Smooth muscle cell of the pulmonary artery (primary cell): ENCODE measurements at places on chromosomes 1 and 21. TPM values are rescaled to one million over a fixed set of nuclear protein-coding genes. Genes with fewer than 3 reads are reported as not detected.

Gene LCE2B
- total RNA-seq = not detected in 2 replicates

Gene DPT
- total RNA-seq = 0.53 and 9.7 TPM in 2 replicates

Gene B3GALT5
- 0.10 TPM in 1 of 2 replicates, not detected in the other for total RNA-seq

Gene ECE1
- 240 and 410 TPM in 2 replicates for total RNA-seq

Gene ARHGEF2
- total RNA-seq = 136 and 173 TPM in 2 replicates

Gene TTC34
- 0.20 and 0.33 TPM in 2 replicates for total RNA-seq

Gene FNDC10
- 3.6 and 8.2 TPM in 2 replicates for total RNA-seq

Gene LYPLA2
- total RNA-seq = 33.0 and 38.6 TPM in 2 replicates

Gene C4BPA
- not detected in 2 replicates for total RNA-seq

Gene THEM5
- total RNA-seq = not detected in 2 replicates

Gene C1orf226
- 0.07 and 0.13 TPM in 2 replicates for total RNA-seq

Gene TSSK3
- total RNA-seq = 0.13 and 0.17 TPM in 2 replicates

Gene LINGO4
- total RNA-seq = not detected in 2 replicates

Gene FAM151A
- total RNA-seq = not detected in 2 replicates

Gene NCF2
- 0.39 and 0.89 TPM in 2 replicates for total RNA-seq

Gene ENAH
- 107 and 160 TPM in 2 replicates for total RNA-seq

Gene ROR1
- total RNA-seq = 12.6 and 16.6 TPM in 2 replicates

Gene NUP210L
- 0.07 and 0.23 TPM in 2 replicates for total RNA-seq

Gene DIO1
- not detected in 2 replicates for total RNA-seq

Gene KISS1
- not detected in 2 replicates for total RNA-seq

Gene GNAT2
- total RNA-seq = 0.30 and 0.33 TPM in 2 replicates

Gene ADCY10
- total RNA-seq = under 0.01 and 0.03 TPM in 2 replicates

Gene ADAMTS1
- 1,313 and 1,797 TPM in 2 replicates for total RNA-seq

Gene SLC5A3
- 38.0 and 51.0 TPM in 2 replicates for total RNA-seq

Gene YOD1
- 7.1 and 8.5 TPM in 2 replicates for total RNA-seq

Gene NBPF1
- total RNA-seq = 23.8 and 51.3 TPM in 2 replicates

Gene SCAF4
- 5.9 and 6.6 TPM in 2 replicates for total RNA-seq

Gene KLF17
- 0.13 TPM in 2 replicates for total RNA-seq

Gene BCAN
- total RNA-seq = not detected in 2 replicates

Gene ADGRL2
- total RNA-seq = 47.5 and 378 TPM in 2 replicates

Gene ADGRL4
- total RNA-seq = 34.7 and 58.7 TPM in 2 replicates

Gene LAD1
- 0.07 TPM in 1 of 2 replicates, not detected in the other for total RNA-seq

Gene OR10Z1
- not detected in 2 replicates for total RNA-seq
